Fibroblast of villous mesenchyme (primary cell): ENCODE measurements at places on chromosomes 12 and 14.

GRCh38 chr14:70943838-70944237, 36.6 kb downstream of the PCNX1 start:
- no peak for DNase-seq

GRCh38 chr12:46148327-46149078, 120.3 kb downstream of the SLC38A1 start:
- no peak for DNase-seq

GRCh38 chr14:91911474-91912032, 35.9 kb downstream of the FBLN5 start:
- DNase-seq, result peak; percentile 42

- peak; percentile 36 for DNase-seq
Measured at GRCh38 chr12:66156654-66157053, 13.1 kb downstream of the TMBIM4 start.
